ENCODE measurements at places on chromosomes 12 and 14. TPM values are rescaled to one million over a fixed set of nuclear protein-coding genes. Genes with fewer than 3 reads are reported as not detected.

GRCh38 chr14:105484069-105484996, 2.4 kb upstream of the CRIP1 start:
- DNase-seq: no peak

- DNase-seq: no peak
Observed at GRCh38 chr12:5318874-5319273, 113.0 kb upstream of the NTF3 start.

DNA sequence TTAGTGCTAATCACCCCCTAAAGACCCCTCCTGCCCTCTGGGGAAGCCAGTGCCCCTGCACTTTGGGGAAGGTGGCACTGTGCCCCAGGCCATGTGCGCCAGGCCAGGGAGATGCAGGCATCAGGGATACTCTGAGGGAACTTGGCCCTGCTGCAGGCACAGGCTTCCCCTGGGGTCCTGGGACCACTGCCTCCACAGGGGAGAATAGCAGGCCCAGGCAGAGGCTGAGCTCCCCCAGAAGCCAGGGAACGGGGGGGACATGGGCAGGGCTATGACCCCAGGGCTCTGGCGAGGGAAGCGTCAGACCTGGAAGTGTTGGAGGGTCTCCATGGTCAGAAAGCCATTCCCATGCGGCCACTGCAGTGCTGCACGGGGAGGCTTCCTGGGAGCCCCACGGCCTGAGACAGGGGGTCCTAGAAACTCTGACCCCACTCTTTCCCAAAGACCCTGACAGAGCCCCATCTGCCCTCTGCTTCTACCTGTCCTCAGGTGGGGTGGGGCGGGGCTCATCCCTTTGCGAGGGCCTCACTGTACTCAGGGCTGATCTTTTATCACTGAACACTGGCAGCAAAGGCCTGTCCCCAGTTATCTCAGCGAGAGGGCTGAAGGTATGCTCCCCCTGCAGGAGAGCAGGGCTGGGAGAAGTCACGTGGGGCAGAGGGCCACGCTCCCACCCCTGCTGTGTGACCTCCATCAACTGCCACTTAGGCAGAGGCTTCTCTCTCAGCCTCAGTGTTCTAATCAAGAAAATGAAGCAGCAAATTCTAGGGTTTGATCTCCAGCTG, 160.0 kb downstream of the CALM1 start:
- DNase-seq: no peak

Gene HOTAIR
- 0.20 TPM for total RNA-seq

DNA sequence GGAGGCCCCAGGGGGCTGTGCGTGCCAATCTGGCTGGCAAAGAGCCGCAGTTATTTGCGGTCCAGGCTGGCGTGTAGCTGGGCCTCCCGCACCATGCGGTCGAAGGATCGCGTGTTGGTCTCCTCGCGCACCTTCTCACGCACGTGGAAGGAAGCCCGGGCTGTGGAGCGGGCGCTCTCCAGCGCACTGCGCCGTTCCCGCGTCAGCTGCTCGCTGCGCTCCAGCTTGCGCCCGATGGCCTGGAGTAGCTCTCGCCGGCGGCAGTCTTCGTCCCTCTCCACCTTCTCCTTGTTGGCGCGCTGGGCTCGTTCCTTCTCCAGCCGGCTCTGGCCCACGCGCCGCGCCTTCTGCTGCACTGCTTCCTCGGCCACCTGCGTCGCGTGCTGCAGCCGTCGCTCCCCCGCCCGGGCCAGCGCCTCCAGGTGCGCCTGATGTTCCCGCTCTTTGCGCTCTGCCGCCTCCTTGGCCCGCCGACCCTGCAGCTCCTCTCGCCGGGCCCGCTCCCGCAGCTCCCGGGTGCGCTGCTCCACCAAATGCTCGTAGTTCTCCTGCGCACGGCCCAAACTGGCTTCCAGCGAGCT, 3.1 kb downstream of the CCDC177 start:
- no peak for DNase-seq

Gene KRT77
- not detected for total RNA-seq

- DNase-seq: no peak
Observed at GRCh38 chr12:17928708-17929366, 161.2 kb downstream of the RERGL start.

- DNase-seq: no peak
Observed at GRCh38 chr14:60867503-60868172, 113.2 kb downstream of the TRMT5 start.

- peak; percentile 14 for DNase-seq
Observed at GRCh38 chr14:59189091-59189785, 771 bp downstream of the DAAM1 start.

Gene GLI1
- total RNA-seq: 48.8 TPM

DNA sequence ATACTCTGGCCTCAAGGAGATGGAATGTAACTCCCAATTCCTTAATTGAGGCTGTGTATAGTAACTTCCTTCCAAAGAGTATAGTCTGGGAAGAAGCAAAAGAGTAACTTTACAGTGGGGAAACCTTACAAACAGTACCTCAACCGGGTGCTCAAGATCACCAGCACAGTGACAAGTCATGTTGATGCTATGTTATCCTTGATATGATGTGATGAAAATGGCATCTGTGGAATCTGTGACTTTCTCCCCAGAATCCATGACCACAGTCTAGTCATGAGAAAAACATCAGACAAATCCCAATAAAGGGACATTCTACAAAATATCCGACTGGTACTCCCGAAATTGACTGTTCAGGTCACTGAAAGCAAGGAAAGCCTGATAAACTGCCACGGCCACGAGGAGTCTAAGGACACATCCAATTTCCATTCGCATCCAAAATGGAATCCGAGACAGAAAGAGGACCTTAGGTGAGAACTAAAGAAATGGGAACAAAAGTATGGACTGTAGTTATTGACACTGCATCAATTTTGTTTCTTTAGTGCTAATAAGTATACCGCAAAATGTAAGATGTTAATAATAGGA, 97.3 kb upstream of the FRMD6 start:
- DNase-seq: no peak

Data from tibial nerve (tissue), 4 donors.